ENCODE measurements at places on chromosomes 6 and 20.

DNA sequence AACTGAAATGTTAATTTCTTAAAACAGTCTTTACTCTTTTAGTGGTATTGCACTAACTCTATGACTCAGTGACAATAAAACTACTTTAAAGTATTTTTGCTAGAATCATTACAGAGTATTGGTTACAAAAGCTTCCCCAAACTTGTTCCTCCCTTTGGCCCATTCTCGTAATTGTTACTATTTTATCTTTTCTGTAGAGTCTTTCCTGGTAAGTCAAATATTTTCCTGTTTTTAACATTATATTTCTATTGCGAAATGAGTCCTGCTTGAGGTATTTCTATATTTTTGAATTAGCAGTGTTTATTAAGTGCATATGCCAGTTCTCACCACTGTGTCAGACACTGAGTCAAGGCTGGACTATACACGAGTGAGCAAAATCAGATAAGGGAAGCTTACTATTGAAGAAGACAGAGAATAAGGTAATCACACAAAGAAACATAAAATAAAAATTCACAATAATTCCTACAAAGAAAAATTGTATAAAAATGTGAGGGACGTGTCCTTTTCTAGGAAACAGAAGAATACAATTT lies 970.5 kb downstream of the EYS start:
- DNase-seq = no peak

DNA sequence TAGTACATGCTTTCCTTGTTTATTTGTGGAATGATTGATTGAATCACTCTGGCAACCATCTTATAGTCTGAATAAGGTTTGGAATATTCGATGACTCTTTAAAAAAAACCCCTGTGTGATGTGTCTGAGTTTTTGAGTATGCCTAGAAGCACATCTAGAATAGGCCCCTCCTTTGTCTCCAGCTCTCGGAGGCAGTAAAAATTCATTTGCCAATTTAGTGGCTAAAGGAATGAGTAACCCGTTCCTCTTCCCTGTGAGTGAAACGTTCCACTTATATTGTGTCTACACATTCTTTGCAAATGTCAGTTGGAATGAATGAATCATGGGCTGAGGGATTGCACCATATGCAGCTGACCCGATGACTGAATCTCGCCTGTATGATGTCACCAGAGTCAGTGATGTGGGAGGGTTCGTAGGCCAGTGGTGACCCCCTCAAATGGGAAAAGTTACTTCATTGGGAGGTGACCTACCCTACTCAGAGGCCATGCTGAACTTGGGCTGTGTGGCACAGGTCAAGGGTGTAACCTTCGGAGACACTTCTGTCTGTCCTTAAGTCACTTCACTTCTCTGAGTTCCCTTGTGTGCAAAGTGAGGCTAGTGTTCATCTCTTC lies 21.6 kb downstream of the MOCS3 start:
- DNase-seq = no peak

DNA sequence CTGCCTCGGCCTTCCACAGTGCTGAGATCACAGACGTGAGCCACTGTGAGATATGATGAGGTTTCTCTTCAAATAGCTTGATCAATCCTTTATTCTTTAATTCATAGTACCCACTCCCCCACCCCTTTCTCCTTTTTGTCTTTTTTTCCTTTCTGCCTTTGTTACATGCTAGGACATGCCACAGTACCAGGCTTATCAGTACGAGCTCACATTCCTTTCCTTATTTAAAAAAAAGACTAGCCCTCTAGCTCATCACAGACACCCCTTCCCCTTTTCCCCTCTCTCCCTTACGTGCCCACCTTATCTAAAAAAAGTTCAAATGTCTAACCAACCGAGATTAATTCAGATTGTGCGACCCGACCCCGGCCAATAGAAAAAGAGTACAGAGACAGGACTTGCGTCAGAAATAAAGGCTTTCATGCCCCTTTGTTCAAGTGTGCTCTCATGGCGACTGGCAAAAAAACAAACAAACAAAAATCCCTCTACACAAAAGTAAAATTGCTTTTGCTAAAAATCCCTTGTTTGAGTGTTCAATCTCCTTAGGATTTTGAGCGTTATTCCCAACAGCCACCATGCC lies 49.2 kb downstream of the MRAP2 start:
- no peak for DNase-seq

- DNase-seq = no peak
Observed at GRCh38 chr20:47273591-47274235, 82.8 kb downstream of the ZMYND8 start.

- no peak for DNase-seq
Observed at GRCh38 chr20:17498641-17499040, 32.5 kb downstream of the BFSP1 start.

- no peak for DNase-seq
Observed at GRCh38 chr6:74757813-74758212, 448.0 kb downstream of the COL12A1 start.

DNA sequence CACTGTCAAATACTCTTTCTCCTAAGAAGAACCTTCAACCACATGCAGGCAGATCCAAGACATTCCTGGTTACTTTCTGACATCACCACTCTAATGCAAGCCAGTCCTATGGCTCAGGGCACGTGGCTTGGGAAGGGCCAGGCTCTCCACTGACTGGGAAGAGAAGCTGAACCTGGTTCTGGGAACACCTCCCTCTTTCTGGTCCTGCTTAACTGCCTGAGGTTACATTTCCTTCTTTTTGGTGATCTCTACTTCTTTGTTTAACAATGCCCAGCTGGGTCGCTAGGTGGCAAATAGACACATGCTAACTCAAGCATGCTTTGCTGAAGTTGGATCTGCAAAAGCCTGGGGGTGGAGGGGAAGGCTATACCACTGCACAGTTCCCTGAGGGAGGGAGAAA lies 249.8 kb downstream of the GMDS start:
- no peak for DNase-seq

- DNase-seq = no peak
Observed at GRCh38 chr6:169183233-169183632, 70.4 kb downstream of the THBS2 start.

GRCh38 chr6:163635731-163636364 lies 221.3 kb downstream of the QKI start:
- no peak for DNase-seq

DNA sequence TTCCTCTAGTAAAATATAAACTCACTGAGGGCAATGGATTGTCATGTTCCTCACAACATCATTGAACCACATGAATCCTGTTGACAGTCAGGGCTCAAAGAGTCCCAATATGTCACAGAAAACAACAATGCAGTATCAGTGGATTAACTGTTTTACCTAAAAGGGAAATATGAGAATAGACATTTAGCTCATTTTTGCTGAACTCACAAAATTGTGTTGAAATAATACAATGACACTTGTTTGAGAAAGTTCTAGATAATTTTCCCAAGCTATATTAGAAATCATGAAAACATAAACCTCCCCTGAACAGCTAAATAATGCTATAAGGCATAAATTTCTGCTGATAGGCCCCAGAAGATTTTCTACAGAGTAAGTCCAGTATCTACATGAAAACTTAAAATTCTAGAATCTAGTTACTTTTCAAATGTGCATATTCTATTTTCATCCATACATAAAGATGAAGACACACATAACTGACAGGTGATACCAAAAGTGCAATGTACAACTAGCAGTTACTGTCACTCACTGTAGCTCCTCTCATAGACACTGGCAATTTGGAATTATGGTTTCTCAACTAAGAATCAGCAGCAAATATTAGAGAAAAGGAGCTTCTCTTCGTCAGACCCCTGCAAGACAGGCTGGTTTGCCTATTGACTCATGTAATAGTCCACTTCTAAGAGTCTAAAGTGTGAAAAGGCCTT lies 269.9 kb downstream of the PTPRK start:
- DNase-seq = no peak

DNA sequence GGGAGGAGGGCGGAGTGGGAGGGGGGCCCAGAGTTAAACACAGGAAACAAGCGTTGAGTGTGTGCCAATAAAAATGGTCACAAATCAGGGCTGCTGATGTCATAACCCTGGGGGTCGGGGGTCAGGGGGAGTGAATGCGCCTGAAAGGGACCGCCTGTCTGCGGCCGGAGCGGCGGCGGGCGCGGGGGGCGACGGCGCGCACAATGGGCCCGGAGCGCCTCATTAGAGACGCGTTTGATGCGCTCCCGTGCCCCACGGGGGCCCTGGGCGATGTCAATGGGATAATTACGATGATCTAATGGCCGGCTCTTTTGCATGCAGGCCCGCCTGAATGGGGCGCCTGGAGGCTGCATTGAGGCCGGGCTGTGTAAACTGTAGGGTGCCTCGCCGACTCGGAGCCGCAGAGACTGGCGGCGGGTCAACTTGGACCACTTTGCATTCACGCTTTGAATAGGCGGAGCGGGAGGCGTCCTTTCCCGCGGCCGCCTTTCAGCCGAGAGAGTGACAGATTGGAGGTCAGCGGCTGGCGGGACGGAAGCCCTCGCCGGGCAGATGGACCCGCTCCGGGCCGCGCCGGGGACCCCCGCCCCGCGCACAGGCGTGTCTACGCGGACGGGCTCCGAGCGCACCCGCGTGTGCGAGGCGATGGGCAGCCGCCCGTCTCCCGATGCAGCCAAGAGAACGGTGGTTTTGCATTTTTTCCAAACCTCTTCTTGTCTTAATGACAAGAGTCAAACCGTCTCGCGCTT lies 296.1 kb downstream of the TFAP2C start:
- no peak for DNase-seq

GRCh38 chr6:137304020-137304780 lies 85.0 kb upstream of the IFNGR1 start:
- DNase-seq = no peak

GRCh38 chr6:23448281-23448680 lies 677.7 kb upstream of the NRSN1 start:
- no peak for DNase-seq

GRCh38 chr20:57922083-57922482 lies 212.3 kb upstream of the PMEPA1 start:
- DNase-seq = no peak

DNA sequence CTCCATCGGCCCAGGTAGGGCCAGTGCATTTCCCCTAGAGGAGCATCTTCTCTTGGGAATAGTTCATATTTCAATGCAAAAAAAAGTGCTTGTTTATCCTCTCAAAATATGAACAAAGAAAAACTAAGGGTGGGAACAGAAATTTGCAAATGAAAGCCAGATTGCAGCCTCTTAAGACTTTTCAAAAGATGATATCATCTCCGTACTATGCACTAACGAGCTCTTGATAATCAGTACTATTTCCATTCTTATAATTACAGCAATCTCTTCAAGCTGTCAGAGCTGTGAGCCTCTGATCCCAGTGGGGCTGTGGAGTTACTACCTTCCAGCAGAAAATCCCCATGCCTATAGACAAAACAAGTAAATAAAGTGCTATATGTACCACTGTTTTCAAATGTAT lies 77.1 kb downstream of the SOD2 start:
- no peak for DNase-seq

DNA sequence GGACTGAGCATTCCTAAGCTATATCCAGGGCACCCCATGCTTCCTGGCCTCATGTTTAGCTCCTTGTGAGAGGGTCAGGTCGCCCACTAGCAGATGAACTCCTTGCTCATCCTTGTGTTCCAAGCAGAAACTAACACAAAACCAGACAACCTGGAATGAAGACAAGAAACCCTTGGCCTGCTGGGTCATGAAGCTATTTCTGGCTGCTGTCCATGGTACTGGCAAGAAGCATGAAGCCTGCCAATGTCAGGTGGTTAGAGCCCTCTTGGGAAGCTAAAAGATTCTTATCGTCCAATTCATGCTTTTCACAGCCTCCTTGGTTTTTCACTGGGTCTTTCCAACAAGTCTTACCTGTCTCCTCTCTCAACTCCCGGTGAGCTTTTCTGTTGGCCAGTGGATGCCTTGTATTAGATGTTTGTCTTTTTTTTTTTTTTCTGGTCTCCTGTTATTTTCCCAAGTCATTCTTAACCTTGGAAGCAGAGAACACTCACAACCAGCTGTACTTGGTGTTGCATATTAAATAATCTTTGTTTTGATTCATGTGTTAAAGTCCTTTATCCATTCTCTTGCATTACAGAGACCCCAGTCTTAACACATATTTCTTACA lies 180.3 kb downstream of the ANKRD60 start:
- no peak for DNase-seq

DNA sequence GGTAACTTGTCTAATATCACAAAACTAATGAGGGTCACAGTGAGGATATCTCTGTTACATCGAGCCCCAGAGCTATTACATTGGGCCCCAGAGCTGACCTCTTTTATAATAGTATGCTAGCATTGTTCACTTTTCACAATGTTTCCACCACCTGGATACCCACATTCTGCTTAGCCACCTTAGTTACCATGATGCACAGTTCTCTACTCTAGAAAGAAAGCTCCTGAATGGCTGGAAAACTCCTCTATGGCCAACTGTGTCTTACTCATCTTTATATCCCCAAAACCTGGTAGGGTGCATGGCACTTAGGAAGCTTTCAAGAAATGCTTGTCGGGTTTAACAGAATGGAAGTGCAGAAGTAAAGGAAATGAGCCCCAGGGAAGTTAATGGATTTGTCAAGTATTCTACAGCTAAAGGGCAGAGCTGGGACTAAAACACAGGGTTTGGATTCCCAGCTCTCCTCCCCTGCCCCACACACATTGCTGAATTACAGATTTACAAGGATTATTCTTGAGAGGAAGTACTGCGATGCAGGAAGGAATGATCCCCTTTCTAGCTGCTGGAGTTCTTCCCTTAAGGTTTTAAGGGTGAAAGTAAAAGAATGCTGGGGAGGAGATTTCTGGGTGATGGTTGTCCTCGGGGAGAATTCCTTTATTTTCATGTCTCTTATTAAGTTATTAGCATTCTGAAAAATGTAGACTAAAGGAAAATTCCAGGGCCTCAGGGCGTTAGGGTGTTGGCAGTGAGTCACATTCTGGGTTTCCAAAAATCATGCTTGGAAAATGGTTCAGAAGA lies 16.1 kb upstream of the HINT3 start:
- no peak for DNase-seq

GRCh38 chr20:59028812-59029211 lies 3.3 kb downstream of the ATP5F1E start:
- DNase-seq = no peak

- no peak for DNase-seq
Observed at GRCh38 chr6:150028799-150029198, 3.5 kb upstream of the RAET1L start.

GRCh38 chr20:13611611-13612125 lies 27.1 kb downstream of the TASP1 start:
- DNase-seq = no peak

GRCh38 chr6:165573671-165574070 lies 89.4 kb downstream of the PDE10A start:
- DNase-seq = no peak

DNA sequence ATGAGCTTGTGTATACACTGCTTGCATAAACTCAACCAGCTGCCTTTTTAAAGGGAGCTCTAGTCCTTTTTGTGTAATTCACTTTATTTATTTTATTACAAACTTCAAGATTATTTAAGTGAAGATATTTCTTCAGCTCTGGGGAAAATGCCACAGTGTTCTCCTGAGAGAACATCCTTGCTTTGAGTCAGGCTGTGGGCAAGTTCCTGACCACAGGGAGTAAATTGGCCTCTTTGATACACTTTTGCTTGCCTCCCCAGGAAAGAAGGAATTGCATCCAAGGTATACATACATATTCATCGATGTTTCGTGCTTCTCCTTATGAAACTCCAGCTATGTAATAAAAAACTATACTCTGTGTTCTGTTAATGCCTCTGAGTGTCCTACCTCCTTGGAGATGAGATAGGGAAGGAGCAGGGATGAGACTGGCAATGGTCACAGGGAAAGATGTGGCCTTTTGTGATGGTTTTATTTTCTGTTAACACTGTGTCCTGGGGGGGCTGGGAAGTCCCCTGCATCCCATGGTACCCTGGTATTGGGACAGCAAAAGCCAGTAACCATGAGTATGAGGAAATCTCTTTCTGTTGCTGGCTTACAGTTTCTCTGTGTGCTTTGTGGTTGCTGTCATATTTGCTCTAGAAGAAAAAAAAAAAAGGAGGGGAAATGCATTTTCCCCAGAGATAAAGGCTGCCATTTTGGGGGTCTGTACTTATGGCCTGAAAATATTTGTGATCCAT lies 15.3 kb downstream of the TNFAIP3 start:
- DNase-seq = no peak

All from stimulated activated CD8-positive, alpha-beta memory T cell treated with anti-CD3 and anti-CD28 coated beads, Interleukin-2, amount 100 ng/mL, for 1 hour (primary cell).